ENCODE measurements at places on chromosomes 3 and 15.

DNA sequence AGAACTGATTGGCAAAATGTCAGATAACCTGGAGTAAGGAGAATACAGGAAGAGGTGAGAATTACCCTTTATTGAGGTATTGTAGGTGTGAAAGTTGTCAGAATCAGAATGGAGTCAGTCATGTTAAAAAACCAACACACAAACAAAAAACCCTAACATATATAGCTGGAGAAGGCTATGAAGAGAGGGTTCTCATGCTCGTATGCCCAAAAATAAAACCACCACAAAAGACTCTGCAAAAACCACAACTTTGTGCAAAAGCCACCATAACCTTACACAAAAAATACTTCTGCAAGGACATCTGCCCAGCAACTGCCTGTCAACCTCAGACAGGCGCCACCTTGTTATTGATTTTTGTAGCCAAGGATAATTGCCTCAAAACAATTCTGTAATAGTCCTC is 136.0 kb downstream of the CD47 start:
- peak; percentile 51 for DNase-seq

DNA sequence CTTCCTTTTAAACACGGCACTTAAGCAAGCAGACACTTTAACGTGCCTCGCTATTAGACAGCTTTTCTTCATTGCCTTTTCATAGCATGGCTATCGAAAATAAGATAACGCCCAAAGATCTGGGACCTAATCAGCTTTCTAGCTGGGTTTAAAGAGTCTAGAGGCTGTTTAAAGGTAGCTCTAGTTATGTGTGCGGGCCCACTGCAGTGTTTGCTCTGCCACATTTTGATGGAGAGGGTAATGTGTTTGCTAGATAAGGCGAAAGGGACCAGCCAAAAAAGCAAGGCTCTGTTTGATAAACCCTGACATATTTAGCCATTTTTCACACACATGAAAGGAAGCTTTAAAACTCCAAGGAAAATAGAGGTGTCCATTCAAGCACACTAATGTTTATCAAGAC is 91.6 kb downstream of the NR2F2 start:
- no peak for DNase-seq

DNA sequence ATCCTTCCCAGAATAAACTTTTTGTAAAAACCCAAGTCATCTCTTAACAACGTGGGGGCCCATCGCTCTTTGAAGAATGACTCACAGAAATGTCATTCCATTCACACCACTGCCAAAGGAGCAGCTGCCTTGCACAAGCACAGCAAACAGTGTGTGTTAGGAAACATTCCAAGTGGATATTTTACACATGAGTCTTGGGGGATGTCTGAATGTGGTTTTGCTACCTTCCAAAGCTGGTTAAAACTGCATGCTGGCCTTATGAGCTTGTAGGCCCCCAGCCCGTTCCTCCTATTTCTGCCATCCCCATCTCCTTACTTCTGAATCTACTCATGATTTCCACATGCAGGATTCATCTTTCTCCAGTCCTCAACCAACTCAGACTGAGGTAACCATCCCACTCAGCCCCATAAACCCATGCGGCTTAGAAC is 130.8 kb downstream of the CPNE4 start:
- DNase-seq, result no peak

DNA sequence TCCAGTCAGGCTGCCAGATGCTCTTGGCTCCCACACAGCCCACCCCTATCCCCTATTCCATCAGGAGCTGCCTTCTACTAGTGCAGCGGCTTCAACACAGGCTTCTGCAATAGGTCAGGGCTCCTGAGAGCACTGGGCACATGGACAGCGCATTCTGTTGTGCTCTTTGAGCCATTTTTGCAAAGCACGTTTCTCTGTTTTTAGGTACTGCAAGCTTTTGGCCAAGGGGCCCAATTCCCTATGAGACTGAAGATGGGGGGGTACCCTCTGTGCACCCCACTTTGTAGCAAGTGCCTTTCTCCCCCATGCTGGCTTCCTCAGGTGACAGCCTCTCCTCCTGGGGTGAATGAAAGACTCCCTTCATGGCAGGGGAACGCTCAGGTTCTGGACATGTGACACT is 31.2 kb downstream of the CHDH start:
- no peak for DNase-seq

DNA sequence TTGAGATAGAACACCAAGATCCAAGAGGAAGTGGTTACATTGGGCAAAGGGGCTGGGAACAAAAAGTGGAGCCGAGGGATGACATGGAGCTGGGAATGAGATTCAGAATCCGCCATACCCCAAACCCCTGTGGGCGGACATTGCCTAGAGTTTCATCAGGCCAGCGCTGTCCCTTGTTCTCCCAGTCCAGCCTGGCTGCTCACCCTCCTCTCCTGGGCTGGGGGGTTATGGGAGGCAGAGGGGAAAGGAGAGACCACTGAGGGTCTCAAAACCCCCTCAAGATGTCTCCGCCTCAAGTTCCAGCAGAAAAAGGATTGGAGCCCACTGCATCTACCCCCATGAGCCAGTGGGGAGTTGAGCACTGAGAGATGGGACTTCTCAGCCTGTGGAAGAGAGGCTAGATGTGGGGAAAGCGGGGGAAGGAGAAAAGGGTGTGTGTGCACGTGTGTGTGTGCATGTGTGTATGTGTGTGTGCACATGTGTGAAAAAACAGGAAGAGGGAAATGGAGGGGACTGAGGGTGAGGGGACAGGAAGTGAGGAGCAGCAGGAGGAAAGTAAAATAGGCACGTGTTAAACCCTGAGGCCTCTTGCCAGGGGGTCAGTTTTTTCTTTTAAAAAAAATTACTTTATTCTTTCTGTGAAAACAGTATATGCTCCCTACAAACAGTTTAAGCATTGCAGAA is 14.3 kb downstream of the GRM2 start:
- no peak for DNase-seq

- DNase-seq, result no peak
Measured at GRCh38 chr3:112813723-112814171, 32.9 kb downstream of the CD200R1L start.

DNA sequence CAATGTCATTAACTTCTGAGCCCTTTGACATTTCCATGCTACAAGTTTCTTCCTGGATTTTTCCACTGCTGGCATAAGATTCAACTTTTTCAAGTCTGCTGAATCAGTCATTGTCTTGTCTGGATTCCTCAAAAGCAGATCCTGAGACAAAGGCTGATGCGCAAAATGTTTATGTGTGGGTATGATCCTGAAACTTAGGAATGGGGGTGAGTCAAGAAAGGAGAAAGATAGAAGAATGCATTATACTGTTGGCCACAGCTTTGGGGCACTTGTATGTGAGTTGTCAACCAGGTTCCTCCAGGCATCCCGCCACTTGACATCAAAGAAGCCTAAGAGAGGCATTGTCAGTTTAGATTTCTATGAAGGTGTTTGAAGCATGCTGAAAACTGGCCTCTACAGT is 50.4 kb downstream of the FOXB1 start:
- DNase-seq, result no peak

DNA sequence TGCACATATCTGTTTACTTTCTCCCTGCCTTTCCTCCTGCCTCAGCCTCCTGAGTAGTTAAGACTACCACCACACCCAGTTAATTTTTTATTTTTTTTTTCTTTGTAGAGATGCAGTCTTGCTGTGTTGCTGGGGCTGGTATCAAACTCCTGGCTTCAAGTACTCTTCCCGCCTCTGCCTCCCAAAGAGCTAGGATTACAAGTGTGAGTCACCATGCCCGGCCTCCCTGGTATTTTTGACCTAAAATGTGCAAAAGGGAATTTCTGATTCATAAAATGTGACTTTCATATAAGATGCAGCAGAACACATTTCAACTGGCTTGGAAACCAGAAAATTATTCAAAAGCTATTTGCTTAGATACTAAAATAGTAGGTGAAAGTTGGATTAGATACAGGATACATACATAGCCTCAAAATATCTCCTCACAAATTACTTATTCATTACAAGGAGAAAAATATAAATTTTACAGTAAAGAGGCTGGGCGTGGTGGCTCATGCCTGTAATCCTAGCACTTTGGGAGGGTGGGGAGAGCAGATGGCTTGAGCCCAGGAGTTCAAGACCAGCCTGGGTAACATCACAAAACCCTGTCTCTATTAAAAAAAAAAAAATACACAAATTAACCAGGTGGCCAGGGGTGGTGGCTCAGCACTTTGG is 32.0 kb downstream of the MAP4 start:
- DNase-seq, result no peak

- DNase-seq, result no peak
Measured at GRCh38 chr3:150371741-150372254, 36.3 kb upstream of the TSC22D2 start.

DNA sequence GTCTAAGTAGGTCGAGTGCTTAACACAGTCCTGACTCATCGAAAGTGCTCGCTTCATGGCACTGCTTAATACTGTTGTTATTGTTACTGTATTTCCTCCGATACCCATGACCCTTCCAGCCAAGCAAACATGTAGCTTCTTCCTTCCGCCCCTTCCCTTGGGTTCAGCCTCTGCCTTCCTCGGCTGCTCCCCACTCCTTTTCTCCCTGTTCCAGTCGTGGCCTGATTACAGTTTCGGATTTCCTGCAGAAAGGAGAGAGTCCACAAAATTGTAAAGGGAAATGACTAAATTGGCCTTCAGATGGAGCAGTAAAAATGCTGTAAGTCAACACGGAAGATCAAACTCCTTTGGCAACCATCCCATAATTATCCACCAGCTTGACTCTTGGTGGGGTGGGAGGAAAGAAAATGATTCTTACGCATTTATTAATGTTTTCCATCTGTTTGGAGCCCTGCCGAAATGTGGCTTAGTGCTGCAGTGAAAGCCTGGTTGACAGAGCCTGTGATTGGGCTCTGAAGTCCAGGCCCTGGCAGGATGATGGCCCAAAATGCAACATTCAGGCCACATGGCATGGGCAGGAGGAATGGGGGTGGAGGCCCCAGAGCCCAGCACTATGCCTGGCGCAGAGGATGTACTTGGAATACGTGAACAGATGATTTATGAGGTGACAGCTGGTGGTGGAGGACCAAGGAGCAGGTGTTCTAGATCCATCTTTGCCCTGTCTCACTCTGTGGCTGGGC is 37.6 kb downstream of the FAM3D start:
- DNase-seq, result no peak

DNA sequence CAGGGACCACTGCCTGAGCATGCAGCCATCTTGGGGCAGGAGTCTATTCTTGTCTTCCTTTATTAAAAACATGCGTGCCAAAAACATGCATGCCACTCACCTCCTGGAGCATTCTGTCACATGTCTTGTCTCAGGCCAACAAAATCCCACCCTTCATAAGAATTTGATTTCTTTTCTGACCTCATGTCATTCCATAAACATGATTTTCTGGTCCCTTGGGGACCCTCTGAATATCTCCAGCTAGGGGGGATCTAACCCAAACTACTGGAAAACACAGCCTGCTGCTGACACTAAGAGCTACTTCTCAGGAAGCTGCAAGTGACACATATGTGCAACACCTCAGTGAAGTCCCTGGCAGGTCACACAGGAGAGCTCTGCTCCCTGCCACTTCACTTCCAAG is 26.8 kb upstream of the NOX5 start:
- DNase-seq, result no peak

- DNase-seq, result no peak
Measured at GRCh38 chr15:62777671-62778070, 264.9 kb upstream of the TPM1 start.

GRCh38 chr15:64693134-64693533 is 82.3 kb downstream of the RBPMS2 start:
- DNase-seq, result no peak

DNA sequence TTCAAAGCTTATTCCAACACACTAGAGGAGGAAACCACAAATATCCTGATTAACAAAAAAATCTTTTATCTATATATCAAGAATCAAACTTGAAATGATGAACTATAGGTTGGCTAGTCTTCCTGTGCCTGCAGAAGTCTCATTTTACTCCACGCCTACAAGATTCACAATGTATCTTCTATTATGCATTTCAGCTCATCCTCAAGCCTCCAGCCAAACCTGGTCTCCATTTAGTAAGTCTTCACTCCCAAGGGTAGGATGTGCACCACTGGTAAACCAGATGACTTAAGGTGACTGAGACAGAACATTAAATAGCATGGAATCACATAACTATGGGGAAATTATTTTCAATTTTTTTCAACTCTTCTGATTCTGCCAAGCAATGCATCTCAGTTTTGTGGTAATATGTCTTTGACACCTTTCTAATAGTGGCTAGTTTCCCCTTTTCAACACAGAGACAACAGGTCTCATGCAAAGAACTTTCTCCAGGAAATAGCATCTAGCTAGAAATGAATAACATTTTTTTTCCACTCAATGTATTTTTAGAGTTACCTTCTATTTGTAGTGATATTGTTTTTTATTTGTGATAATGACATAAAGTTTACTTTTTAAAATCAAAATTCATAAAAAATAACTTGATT is 166.9 kb downstream of the TNIK start:
- no peak for DNase-seq

- DNase-seq, result no peak
Measured at GRCh38 chr3:50357481-50357880, 1.8 kb downstream of the TMEM115 start.

DNA sequence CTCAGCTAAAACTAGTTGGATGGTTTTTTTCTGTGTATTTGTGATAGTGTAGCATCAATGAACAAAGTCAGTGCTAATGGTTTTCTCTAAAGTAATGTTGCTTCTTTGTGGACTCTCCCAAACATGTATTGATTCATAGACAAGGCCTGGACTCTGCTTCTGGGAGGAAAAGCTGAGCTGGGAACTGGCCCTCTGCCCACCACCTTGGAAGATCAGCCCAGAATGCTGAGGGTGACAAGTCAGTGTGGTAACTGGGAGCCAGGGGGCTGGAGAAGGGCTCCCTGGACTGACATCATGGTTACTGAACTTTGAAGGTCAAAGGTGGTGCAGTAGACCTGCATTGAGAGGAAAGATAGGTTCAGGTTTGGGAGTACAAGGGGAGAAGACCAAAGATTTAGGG is 3.0 kb downstream of the ARHGAP31 start:
- DNase-seq, result no peak

- no peak for DNase-seq
Measured at GRCh38 chr3:159149633-159150032, 347.8 kb downstream of the MFSD1 start.

- no peak for DNase-seq
Measured at GRCh38 chr3:25350725-25351114, 77.3 kb upstream of the RARB start.

GRCh38 chr3:29072611-29073010 is 208.3 kb upstream of the RBMS3 start:
- no peak for DNase-seq

DNA sequence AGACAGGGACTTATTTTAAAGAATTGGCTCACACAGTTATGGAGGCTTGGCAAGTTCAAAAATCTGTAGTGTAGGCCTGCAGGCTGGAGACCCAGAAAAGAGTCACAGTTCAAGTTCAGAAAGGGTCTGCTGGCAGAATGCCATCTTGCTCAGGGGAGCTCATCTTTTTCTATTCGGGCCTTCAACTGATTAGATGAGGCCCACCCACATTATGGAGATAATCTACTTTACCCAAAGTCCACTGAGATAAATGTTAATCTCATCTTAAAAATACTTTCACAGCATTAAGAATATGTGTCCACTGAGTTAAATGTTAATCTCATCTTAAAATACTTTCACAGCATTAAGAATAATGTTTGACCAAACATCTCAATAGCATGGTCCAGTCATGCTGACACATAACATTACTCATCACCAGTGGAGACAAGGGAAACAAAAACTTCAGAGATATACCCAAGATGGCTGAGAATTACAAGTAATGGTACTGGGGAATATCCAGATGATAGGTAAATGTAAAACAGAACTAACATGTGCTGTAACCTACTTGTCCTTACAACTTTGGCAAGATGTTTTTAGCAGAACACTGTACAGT is 74.3 kb upstream of the STAC start:
- DNase-seq, result no peak
